Hippocampal formation (tissue), 2 donors: ENCODE measurements at places on chromosomes 7 and 10.

DNA sequence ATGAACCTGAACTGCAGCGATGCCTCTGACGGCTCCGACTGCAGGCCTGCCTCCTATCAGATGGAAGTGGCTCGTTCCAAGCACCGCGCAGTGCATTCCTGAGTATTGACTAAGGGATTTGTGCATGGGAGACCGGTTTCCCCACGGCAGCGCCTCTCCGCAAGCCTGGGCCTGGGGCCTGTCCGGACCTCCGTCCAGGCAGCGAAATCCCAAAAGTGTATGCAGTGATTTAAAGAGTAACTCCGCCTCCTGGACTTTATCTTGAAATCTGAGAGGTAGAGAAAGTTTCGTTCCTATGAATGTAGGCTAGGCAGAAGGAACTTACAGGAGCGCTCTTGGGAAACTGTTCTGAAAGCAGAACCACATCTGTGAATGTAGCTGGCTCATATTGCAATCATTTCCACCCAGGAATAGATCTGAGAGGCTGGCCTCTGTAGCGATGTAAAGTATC is 106.2 kb upstream of the CELF2 start:
- no peak for DNase-seq

GRCh38 chr10:78755063-78755701 is 313.6 kb upstream of the ZMIZ1 start:
- no peak for DNase-seq

- DNase-seq = no peak
These were observed 2.0 kb upstream of the PANK1 start for GRCh38 chr10:89646889-89647657.

DNA sequence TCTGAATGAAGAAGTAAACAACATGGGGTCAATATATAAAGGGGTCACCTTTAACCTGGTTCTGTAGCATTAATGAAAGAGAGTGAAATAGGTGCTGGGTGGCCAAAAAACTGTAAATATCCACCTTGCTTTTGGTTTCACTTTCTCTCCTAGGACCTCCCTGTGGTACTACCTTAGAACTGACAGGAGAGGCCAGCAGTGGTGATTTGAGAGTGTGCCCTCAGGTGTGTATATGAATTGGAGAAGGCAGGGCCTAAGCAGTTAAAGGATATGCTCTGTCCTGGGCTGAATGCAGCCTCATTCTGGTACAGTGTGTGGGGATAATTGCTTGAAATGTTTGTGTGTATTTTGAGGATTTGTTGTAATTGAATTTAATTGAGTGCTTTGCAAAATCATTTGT is 62.0 kb downstream of the BBS9 start:
- DNase-seq = no peak

GRCh38 chr7:29435902-29436301 is 127.7 kb upstream of the PRR15 start:
- no peak for DNase-seq

- DNase-seq = no peak
These were observed 70.6 kb upstream of the CCDC6 start for GRCh38 chr10:59976909-59977308.

DNA sequence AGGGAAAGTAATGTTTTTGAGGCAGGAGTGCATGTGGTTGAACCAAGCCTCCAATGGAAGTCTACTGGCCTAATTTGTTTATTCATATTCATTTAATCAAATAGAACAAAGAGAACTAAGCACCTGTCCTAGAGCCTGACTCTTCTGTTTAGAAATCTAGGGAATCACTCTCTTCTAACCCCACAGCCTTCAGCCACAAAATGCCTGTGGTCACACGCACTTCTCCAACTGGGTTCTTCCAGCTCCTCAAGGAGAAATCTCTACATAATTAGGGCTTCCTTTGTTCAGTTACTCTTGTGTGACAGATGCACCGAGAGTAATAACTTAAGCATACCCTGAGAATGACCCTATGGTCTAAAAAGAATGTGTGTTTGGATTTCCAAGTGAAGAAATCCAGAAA is 133.7 kb upstream of the NAMPT start:
- no peak for DNase-seq

- no peak for DNase-seq
These were observed 63.0 kb downstream of the MAPK8 start for GRCh38 chr10:48369501-48369900.

DNA sequence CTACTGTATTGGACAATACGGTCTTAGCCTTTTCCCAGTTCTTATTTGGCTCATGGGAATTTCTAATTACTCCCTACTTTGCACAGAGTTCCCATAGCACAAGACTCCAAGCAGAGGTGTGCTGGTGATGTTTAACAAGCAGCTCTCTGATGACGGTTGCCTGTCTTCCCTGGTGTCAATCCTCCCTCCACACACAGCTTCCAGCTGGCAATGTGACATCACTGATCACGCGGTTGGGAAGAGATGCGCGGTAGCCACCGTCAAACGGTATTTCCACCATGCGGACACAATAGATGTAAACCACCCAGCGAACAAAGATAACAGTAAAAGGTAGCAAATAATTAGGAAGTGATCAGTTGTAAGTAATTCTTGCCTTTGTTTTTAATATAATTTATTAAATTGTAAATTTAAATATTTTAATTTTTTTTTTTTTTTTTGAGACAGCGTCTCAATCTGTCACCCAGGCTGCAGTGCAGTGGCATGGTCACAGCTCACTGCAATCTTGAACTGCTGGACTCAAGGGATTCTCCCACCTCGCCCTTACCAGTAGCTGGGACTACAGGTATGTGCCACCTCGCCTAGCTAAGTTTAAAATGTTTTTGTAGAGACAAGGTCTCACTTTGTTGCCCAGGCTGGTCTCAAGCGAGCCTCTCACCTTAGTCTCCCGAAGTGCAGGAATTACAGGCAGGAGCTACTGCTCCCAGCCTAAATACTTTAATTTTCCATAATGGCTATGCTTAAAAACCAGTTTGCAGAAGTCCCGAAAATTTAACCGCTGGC is 36.3 kb upstream of the IL15RA start:
- no peak for DNase-seq

DNA sequence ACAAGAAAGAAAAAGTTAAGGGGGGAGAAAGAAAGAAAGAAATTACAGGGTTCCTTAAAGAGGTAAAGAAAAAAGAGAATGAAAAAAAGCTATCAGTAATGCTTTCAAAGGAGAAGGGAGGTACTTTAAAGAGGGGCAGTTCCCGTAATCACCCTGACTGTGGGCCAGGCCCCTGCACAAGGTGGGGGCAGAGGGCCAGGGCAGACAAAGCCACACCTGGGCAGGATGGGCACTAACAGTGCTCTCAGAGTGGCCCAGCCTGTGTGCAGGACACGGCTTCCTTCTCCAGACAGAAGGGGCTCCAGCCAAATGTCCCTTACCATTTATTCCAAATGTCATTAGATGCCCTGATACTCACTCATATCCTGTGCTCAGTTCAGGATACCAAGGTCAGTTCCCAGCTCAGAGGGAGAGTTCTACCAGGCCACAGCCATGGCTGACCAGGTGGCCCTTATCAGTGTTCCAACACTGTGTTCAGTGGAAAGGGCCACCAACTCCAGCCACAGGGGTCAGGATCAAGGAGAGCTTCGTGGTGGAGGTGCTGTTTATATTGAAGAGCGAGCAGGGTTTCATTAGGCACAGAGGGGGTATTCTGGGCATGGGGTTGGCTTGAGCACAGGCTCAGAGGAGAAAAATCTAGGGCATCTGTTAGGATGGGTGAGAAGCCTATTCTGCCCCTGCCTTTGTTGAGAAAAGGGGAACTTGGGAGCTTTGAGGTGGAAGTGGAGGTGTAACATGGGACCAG is 29.9 kb downstream of the DPCD start:
- DNase-seq = no peak

DNA sequence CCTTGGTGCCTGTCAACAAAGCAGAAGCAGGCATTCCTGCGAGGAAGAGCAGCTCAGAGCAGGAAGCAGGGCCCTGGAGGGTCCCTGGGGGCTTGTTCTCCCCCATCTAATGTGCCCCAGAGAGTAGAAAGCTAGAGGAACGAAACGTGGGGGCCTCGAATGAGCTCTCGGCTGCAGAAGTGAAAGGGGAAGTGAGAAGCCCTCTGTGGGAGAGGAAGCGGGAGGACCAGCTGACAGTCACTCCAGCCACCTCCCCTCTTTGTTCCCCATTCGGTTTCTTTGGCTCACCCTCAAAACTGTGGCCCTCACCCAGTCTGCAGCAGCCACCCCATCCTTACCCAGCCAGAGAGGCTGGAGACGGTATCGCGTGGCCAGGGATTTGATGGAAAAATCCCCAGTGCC is 25.0 kb downstream of the C10orf105 start:
- DNase-seq = peak; percentile 28

DNA sequence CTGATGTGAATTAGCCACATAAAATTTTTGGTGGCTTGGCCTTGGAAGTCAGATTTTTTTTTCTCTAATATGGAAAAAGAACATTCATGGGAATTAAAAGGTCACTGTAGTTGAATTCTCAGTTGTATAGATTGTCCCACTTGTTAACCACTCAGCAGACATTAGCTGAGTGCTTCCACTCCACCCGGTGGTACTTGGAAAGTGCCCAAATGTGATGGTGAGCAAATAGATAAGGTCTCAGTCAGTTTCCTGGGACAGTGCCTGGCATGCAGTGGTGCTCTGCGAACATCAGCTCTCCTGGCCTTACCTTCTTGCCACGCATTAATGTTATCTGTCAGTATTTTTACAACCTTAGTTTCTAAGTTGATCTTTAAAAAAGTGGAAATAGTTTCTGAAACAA is 1.4 kb downstream of the ATP5F1C start:
- no peak for DNase-seq

GRCh38 chr10:51629934-51630639 is 69.3 kb downstream of the CSTF2T start:
- no peak for DNase-seq

DNA sequence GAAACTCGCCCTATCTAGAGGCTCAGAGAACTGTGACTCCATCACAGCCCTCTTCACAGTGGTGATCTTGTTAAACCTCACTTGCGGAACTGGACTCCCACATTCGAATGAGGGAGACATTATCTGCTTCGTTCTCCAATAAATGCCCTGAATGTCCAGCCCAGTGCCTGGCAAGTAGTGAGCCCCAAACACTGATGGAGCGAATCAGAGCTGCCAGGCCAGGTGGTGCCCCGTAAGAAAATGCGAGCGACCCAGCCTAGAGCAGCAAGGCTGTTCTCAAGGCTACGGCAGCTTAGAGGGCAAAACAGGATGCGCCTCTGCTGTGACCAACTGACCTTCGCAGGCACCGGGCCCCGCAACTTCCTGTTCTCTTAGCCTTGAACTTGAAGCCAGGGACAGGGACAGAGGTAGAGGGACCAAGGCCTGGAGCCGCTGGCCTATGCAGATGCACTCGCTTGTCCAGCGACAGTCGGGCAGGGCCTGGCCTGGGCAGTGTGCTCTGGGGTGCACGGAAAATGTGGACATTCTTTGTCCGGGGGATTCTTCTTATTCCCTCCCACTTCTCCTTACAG is 217.6 kb downstream of the TCERG1L start:
- no peak for DNase-seq

GRCh38 chr7:36810489-36810888 is 86.2 kb upstream of the AOAH start:
- DNase-seq = no peak

GRCh38 chr7:157372300-157373232 is 35.8 kb downstream of the DNAJB6 start:
- no peak for DNase-seq

GRCh38 chr7:157432957-157433576 is 96.3 kb downstream of the DNAJB6 start:
- DNase-seq = no peak

GRCh38 chr7:101085162-101085964 is at the start of gene TRIM56:
TRIM56 (plus strand) TSS chr7:101085481; CDS start chr7:101087313, 1,832 bp downstream.
- DNase-seq = peak; percentile 49

DNA sequence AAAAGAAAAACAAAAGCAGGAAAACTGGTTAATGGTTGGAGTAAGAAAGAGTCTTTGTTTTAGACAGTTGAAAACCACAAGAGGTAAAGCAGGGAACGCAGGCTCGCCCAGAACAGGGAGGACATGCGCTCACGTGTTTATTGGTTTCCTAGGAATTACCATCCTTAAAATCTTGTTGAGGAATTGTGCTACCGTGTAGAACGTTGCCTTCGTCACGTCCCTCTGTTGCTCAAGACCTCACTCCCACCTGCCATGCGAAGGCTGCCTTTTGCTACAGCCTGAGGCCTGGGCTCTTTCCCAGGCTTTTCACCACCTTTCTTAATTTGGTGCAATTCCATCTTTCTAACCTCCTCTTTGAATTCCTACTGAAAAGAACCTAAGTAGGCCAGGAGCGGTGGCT is 61.6 kb upstream of the CAMK1D start:
- no peak for DNase-seq

DNA sequence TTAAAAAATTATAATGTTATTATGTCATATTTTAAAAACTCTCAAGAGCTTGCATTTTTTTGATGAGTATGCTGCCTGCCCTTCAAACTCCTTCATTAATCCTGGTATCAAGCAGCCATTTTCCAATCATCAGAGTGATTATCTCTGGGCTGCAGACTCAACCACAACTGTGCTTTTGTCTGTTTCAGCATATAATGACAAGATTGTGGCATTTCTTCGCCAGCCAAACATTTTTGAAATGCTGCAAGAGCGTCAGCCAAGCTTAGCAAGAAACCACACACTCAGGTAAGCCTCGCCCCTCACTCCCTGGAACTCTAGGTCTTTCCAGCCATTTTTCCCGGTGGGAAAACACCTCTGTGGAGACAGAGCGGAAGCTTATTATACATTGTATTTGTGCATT is 90.0 kb upstream of the STK17A start:
- DNase-seq = no peak

DNA sequence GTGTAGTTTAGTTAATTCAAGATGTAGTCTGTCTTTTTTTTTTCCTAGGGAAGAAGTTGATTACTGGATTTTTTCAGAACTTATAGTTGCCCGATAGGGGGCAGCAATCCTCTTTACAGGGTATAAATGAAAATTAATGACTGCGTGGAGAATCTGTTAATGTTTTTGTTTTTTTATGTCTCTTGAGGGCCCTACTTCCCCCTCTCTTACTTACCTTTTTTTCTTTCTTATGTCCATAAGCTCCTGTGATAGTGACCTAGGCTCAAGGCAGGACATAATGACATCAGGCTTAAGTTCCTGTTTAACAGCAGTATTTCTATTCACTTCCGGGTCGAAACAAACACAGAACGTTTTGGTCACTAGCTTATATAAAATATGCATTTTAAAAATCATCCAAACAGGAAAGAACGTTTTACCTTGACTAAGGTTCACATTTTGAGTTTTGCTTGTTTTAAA is 18.8 kb downstream of the CDC123 start:
- DNase-seq = peak; percentile 45
